ENCODE measurements at places on chromosomes 7 and 10.
A peak's percentile ranks its signal among the peaks of the same experiment; 100 is the strongest.

DNA sequence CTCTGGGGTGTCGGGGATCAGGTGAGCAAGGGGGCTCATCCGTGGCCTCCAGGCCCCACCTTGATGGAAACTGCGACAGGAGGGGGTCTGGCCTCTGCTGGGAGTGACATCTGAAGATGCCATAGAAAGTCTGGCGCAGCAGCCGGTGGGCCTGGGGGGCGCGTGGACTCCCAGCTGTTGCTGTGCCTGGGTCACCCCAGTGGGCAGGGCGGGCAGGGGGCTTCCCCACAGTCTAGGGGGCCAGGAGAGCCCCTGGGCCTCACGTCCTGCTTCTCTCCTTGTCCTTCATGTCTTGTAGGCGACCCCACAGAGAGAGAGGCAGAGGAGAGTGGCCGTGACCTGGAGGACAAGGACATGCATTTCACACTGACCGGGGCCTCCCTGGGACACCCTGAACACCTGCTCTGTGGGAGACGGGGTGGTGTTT lies 450.5 kb downstream of the DNAJB6 start:
- DNase-seq, result no peak

DNA sequence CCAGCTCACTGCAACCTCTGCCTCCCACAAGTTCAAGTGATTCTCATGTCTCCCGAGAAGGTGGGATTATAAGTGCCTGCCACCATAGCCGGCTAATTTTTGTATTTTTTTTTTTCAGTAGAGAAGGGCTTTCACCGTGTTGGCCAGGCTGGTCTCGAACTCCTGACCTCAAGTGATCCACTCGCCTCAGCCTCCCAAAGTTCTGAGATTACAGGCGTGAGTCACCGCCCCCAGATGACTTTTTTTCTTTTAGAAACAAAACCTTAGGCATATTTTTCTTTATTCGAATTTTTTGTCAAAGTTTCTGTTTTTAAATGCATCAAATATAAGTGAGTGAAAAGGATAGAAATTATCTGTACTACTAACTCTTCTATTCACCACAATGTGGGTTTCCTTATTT lies 113.1 kb downstream of the LRRC4 start:
- no peak for DNase-seq

DNA sequence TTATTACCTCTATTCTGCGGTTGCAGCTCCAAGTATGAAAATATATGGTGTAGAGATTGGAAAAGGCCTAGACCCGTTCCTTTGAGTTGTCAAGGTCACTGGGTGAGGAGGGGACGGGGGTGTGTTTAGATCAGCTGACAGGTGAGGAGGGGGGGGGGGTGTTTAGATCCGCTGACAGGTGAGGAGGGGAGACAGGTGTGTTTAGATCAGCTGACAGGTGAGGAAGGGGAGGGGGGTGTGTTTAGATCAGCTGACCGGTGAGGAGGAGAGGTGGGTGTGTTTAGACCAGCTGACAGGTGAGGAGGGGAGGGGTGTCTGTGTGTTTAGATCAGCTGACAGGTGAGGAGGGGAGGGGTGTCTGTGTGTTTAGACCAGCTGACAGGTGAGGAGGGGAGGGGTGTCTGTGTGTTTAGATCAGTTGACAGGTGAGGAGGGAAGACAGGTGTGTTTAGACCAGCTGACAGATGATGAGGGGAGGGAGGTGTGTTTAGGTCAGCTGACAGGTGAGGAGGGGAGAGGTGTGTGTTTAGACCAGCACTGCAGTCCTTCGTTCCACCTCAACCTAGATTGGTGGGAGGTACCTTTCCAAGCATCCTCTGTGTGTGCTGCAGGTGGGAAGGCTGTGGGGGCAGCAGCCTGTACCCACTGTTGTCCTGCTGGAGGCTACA lies 655.0 kb upstream of the ADARB2 start:
- DNase-seq, result peak; percentile 13

GRCh38 chr10:12469345-12469744 lies 120.0 kb downstream of the CAMK1D start:
- DNase-seq, result no peak

DNA sequence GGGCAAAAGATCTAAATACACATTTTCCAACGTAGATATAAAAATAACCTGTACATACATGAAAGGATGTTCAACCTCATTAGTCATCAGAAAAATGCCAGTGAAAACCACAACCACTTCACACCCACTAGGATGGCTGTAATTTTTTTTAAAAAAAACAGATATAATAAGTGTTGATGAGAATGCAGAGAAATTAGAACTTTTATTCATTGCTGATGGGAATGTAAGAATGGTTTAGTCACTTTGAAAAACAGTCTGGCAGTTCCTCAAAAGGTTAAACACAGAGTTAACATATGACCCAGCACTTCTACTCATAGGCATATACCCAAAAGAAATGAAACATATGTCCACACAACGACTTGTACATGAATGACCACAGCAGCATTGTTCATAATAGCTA lies 32.3 kb upstream of the PRKCQ start:
- DNase-seq, result no peak

- no peak for DNase-seq
Observed at GRCh38 chr10:78236416-78237015, 202.9 kb downstream of the RPS24 start.

DNA sequence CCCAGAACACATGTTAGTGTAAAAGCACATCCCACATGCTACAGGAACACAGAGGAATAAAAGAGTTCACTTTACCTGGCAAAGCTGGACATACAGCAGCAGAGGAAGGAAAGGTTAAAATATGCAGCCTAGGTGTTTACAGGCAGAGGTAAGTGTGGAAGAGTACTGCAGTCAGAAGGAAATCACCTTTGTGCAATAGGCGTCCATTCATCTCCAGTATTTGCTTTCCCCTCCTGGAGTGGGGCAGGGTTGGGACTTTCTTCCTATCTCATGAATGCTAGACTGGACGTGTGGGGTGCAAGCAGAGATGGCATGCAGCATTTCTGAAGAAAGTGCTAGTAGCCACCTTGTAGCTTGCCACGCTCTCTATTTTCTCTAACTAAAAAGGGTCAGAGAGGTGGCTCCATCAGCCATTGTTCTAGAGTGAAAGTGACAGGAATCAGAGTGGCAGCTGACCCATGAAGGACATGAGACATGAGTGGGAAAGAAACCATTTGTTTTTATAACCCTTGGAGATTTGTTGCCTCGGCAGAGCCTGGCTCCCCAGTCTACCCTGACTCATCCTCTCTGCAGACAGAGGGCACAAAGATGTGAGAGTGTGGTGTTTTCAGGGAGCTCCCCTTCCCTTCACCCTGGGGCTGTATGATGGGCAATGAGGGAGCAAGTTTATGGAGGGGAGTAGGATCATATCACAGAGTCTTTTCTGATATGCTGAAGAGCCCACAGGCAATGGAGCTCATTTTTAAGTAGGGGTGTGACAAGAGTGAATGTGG lies 101.2 kb upstream of the SEC61G start:
- DNase-seq, result no peak

DNA sequence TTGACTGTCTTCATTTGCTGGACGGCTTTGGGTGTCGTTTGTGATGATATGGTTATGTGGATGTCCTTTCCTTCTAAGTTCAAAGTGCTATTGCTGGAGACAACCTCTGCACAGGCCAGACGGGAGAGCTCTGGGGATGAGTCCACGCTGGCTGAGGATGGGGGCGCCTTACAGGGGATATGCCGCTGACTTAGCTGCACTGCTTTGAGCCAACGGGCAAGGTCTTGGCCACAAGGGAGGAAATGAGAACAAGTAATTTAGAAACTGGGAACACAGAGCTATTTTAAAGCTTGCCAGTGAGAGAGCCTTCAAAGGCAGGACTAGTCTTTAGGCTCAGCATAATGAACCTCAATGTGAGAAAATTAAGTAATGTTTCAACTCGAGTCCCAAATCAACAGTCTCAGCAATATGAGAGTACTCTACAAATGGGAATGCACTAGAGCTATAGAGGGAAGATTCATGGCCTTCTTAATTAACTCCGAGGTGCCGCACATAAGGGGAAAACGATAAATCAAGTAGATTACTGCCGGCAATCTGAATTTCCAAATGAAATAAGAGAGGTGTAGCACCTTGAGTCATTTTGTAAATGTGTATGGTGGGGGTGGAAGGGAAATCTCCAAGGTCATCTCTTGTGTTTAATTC lies 209.3 kb downstream of the JAZF1 start:
- no peak for DNase-seq

Data from urothelium cell line (cell line).